Activated naive CD4-positive, alpha-beta T cell treated with anti-CD3 and anti-CD28 coated beads for 36 hours (primary cell): ENCODE measurements at places on chromosomes 2 and 18. TPM values are rescaled to one million over a fixed set of nuclear protein-coding genes. Genes with fewer than 3 reads are reported as not detected.

DNA sequence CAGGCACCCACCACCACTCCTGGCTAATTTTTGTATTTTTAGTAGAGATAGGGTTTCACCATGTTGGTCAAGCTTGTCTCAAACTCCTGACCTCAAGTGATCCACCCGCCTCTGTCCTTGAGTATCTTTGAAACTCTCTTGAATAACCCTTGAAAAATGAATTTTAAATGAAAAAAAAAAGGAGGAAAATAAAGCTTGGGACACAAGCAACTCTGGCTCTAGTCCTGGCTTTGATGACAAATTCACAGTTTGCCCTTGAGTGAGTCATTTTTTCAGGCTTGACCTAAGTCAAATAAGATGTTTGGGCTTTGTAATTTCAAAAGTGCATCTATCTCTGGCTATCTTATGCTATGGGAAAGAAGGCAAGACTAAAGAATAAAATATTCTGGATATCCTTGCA is 79.0 kb upstream of the TRIB2 start:
- H3K4me1 ChIP-seq: peaks cover 25% of the 10 kb centered on the region
- H3K36me3 ChIP-seq: no peaks in the 10 kb centered on the region
- no peak overlapping the region for H3K27ac ChIP-seq
- H3K27me3 ChIP-seq: no peaks in the 10 kb centered on the region
- H3K4me3 ChIP-seq: no peak overlapping the region

DNA sequence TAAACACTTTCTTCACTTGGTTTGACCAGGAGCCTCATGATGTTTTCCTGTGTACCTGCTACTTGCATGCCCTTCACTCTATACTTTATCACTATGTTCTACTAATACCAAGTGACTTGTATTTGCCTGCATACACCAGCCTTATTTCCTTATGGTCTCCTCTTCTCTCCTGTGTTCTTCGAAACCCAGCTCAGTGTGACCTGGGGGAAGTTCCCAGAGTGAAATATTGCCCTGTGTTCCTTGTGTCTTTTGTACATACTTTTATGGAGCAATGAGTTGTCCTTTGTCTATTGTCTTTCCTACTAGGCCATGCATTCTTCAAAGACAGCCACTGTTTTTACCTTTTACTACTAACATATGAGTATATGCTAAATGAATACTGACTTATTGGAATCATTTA is 567 bp downstream of the NT5C1B start:
- H3K27me3 ChIP-seq: no peaks in the 10 kb centered on the region
- no peak overlapping the region for H3K27ac ChIP-seq
- no peak for DNase-seq
- peaks cover 29% of the 10 kb centered on the region for H3K36me3 ChIP-seq

- H3K27me3 ChIP-seq: no peaks in the 10 kb centered on the region
- no peak overlapping the region for H3K4me3 ChIP-seq
- H3K27ac ChIP-seq: no peak overlapping the region
- H3K4me1 ChIP-seq: no peaks in the 10 kb centered on the region
- no peaks in the 10 kb centered on the region for H3K36me3 ChIP-seq
Measured at GRCh38 chr18:45312555-45313126, 302.6 kb upstream of the SLC14A2 start.

The IL1RN gene
- 1.2 TPM for total RNA-seq

GRCh38 chr2:215461836-215462532 is 26.1 kb upstream of the FN1 start:
- DNase-seq: no peak
- no peaks in the 10 kb centered on the region for H3K36me3 ChIP-seq
- no peak overlapping the region for H3K27ac ChIP-seq
- no peak overlapping the region for H3K4me3 ChIP-seq
- H3K4me1 ChIP-seq: no peaks in the 10 kb centered on the region

The SERPINB13 gene
- not detected for total RNA-seq

GRCh38 chr2:159912580-159912979 is 114.6 kb upstream of the CD302 start:
- H3K27ac ChIP-seq: no peak overlapping the region
- no peak overlapping the region for H3K4me3 ChIP-seq
- H3K27me3 ChIP-seq: peaks cover 4% of the 10 kb centered on the region
- H3K4me1 ChIP-seq: peaks cover 20% of the 10 kb centered on the region

The MYCN gene
- total RNA-seq: not detected

- no peak overlapping the region for H3K4me3 ChIP-seq
- no peaks in the 10 kb centered on the region for H3K4me1 ChIP-seq
- DNase-seq: no peak
- no peaks in the 10 kb centered on the region for H3K36me3 ChIP-seq
Measured at GRCh38 chr18:67583621-67584020, 67.1 kb upstream of the DSEL start.

DNA sequence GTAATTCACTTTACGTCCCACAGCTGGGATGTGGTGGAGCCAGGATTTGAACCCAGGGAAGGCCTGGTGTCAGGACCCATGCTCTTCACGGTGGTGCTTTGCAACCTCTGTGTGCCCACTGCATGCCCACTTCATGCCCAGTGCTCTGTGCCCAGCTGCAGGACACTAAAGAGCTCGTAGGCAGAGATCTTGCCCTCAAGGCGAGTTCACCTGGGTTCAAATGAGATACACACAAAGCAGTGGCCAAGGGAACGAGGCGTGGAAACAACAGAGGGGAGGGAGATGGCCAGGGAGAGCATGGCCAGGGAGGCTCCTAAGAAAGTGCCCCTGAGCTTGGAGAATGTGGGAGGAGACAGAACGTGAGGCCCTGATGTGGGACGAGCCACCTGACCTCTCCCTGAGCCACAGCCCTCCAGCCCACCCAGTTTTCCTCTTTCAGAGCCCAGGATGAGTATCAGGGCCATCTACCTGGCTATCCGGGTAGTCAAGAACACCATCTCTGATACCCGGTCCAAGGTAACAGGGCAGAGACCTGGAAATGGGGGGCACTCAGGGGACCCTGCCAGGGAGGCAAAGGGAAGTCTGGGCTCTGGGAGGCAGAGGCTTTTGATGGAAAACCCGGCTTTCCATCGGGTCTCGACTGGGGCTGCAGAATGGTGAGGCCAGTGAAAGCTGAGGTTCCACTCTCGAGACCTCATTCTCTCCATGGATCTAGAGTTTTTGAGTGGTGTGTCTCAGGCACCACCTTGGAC is 20.4 kb downstream of the MROH2A start:
- H3K27me3 ChIP-seq: peaks cover 3% of the 10 kb centered on the region
- no peaks in the 10 kb centered on the region for H3K4me1 ChIP-seq
- H3K4me3 ChIP-seq: no peak overlapping the region
- H3K27ac ChIP-seq: no peak overlapping the region
- H3K36me3 ChIP-seq: no peaks in the 10 kb centered on the region

The SLC16A14 gene
- total RNA-seq: 0.79 TPM

The VIT gene
- total RNA-seq: not detected

The MALT1 gene
- total RNA-seq: 41.0 TPM

The NEMP2 gene
- total RNA-seq: 32.9 TPM

DNA sequence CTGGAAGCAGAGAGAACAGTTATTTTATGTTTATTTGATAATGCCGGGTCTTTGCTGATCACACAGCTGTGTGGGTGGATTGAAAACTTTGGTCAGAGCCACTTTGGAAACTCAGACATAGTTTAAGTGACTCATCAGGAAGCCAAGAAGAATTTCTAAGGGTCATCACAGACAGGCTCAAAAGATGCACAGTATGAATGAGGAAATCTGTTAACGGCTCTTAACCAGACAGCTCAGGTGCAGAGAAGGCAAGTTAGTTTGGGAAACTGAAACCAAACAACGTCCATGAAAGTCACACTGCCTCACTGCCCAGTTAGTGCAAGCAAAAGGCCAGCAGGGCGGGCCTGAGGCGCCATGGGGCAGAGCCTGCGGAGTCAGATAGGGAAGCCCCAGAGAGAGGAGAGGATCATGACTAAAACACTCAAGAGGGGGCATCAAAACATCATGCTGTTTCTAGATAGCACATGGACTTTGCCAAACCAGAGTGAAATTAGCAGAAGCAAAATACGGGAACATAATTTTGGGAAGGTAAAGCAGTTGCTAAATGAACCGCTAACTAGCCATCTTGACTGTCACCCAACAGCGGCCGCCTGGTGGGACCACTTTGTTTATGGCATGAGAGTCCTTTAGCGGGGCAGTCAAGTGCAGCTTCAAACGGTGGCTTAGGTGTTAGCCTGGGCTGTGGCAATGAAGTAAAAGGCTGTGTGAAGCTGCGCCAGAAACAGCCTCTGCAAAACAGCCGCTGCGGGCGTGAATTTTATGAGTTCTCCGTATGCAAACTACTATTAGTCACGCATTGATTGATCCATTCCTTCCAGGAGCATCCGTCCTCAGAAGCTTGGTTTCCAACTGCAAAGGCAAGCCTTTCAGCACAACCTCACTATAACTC is 101.2 kb downstream of the KCTD18 start:
- peaks cover 29% of the 10 kb centered on the region for H3K4me1 ChIP-seq
- no peaks in the 10 kb centered on the region for H3K27me3 ChIP-seq
- H3K4me3 ChIP-seq: no peak overlapping the region
- no peak for DNase-seq

The ZSWIM2 gene
- total RNA-seq: not detected

GRCh38 chr2:6423157-6423556 is 442.6 kb downstream of the CMPK2 start:
- no peaks in the 10 kb centered on the region for H3K4me1 ChIP-seq
- H3K4me3 ChIP-seq: no peak overlapping the region
- no peaks in the 10 kb centered on the region for H3K36me3 ChIP-seq

GRCh38 chr2:226446406-226447001 is 353.1 kb downstream of the IRS1 start:
- no peak overlapping the region for H3K27ac ChIP-seq
- H3K4me1 ChIP-seq: no peaks in the 10 kb centered on the region
- H3K36me3 ChIP-seq: no peaks in the 10 kb centered on the region
- no peak for DNase-seq

DNA sequence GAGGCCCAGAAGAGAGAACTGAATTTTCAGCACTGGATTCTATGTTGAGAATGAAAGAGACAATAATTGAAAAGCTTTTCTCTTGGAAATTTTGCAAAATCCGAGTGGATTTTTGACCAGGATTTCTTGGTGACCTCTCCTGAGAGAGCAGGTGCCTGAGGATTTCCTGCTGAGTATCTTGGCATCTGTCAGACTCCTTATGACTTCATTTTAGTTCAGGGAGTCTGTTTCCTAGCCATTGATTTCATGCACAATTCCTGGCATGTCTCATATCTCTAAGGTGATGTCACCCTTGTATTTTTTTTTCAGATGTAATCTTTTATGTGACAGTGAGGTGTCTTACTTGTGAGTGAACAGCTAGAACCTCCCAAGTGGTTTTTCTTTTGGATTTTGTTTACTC is 195.9 kb downstream of the NEDD4L start:
- no peak for DNase-seq
- no peak overlapping the region for H3K27ac ChIP-seq
- no peaks in the 10 kb centered on the region for H3K36me3 ChIP-seq
- H3K27me3 ChIP-seq: no peaks in the 10 kb centered on the region

The RBKS gene
- total RNA-seq: 1.1 TPM

The HAAO gene
- total RNA-seq: 0.41 TPM

- peaks cover 31% of the 10 kb centered on the region for H3K4me1 ChIP-seq
- H3K36me3 ChIP-seq: no peaks in the 10 kb centered on the region
- DNase-seq: no peak
- no peak overlapping the region for H3K4me3 ChIP-seq
- H3K27ac ChIP-seq: no peak overlapping the region
Measured at GRCh38 chr2:172109988-172110811, 7.5 kb upstream of the DLX2 start.

The NTSR2 gene
- total RNA-seq: not detected

DNA sequence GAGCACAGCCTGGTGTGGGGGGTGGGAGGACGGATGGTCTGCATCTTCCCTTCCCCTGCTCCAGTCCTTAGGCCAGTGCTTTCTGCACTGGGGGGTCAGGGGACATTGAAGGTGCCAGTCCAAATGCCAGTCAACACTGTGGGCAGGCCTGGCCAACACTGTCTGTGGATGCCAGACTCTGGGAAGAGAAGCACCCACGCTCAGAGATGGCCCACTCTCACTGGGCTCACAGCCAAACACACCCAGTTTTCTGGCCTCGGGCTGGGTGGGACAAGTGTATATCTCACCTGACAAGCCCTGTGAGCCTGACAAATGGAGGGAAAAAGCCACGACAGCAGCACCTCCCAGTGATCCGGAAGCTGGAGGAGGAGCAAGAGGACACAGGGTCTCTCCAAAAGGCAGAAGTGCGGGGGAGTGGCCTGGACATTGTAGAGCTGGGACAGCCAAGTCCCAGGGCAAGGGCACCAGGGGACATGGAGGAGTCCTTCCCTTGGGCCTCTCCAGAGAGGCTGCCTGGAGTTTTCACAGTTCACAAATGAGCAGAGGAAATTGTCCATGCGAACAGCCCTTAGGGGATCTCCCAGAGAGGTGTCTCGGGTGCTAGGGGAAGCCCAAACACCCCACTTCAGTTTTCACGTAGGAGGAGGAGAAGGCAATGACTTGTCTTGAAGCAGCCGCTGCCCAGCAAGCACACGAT is 79.3 kb downstream of the SDC1 start:
- H3K4me3 ChIP-seq: no peak overlapping the region
- H3K27me3 ChIP-seq: peaks cover 6% of the 10 kb centered on the region
- H3K4me1 ChIP-seq: no peaks in the 10 kb centered on the region
- DNase-seq: peak; percentile 14
- no peak overlapping the region for H3K27ac ChIP-seq

DNA sequence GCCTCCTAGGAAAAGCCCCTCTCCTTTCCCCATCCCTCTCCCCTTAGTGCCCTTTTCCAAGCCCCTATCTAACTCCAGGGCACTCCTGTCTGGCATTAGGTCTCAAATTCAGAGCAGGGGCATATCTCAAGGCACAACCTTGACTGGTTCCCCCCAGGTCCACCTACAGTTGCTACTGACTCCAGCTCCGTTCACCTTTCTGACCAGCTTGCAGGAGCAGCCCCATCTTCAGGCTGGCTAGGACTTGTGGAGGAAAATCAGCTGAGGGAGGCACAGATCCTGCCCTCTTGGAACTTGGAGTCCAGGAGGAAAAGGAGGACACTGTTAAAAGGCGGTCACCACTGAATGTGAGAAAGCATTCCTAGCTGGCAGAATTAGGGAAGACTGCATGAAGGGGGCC is 152.4 kb downstream of the ZFP36L2 start:
- no peak overlapping the region for H3K27ac ChIP-seq
- no peaks in the 10 kb centered on the region for H3K4me1 ChIP-seq
- no peak overlapping the region for H3K4me3 ChIP-seq
- H3K27me3 ChIP-seq: no peaks in the 10 kb centered on the region
- H3K36me3 ChIP-seq: no peaks in the 10 kb centered on the region

- DNase-seq: no peak
- H3K27me3 ChIP-seq: no peaks in the 10 kb centered on the region
- H3K4me3 ChIP-seq: no peak overlapping the region
- H3K27ac ChIP-seq: no peak overlapping the region
- no peaks in the 10 kb centered on the region for H3K4me1 ChIP-seq
- no peaks in the 10 kb centered on the region for H3K36me3 ChIP-seq
Measured at GRCh38 chr2:145481334-145481922, 961.5 kb upstream of the ZEB2 start.
